HFFc6 (cell line): ENCODE measurements at places on chromosomes 4 and X. TPM values are rescaled to one million over a fixed set of nuclear protein-coding genes. Genes with fewer than 3 reads are reported as not detected.

DNA sequence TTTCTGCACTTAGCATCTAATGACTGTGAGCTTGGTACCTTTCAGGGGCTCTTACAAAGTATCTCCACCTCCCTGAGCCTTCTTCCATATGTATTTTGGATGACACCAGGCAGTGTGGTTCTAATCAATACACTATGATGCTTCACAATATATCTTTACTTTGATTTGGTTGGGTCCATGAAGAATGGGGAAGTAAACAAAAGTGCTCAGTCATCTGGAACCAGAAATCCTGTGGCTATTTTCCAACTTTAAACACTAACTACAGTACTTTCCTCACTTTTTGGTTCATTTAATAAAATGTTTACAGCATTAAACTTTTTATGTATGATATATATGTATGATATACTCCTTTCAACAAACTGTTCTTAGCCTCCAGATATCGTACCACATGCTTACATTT lies 216.4 kb upstream of the AFF2 start:
- H3K27ac ChIP-seq: no peak overlapping the region
- no peaks in the 10 kb centered on the region for H3K36me3 ChIP-seq
- no peaks in the 10 kb centered on the region for H3K4me1 ChIP-seq
- no peak for DNase-seq
- H3K4me3 ChIP-seq: no peak overlapping the region

The NCAPG gene
- 17.6 to 35.0 TPM (median 34.9 TPM) in 3 replicates for total RNA-seq

The NWD2 gene
- not detected in 2 replicates for total RNA-seq

The GAGE2A gene
- total RNA-seq: not detected in 2 replicates
